GM23338 (cell line): ENCODE measurements at places on chromosomes 11 and 22. TPM values are rescaled to one million over a fixed set of nuclear protein-coding genes. Genes with fewer than 3 reads are reported as not detected.

GRCh38 chr11:11177156-11177808 is 175.8 kb downstream of the CSNK2A3 start:
- DNase-seq, result no peak

DNA sequence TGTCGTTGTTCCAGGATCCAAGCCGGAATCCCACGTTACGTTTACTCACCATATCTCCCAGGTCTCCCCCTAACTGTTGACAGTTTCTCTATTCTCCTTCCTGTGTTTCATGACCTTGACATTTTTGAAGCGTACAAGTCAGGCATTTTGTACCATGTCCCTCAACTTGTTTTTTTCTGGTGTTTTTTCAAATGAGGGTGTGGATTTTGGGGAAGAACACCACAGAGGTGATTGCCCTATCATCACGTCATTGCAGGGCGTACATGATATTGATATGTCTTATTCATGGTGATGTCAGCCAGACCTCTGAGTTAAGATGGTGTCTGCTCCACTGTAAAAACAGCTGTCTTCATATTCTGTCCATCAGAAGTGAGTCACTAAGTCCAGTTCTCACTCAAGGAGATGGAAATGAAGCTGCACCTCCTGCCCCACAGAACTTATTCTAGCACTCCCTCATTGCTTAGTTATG is 28.3 kb upstream of the SOX10 start:
- DNase-seq, result no peak

DNA sequence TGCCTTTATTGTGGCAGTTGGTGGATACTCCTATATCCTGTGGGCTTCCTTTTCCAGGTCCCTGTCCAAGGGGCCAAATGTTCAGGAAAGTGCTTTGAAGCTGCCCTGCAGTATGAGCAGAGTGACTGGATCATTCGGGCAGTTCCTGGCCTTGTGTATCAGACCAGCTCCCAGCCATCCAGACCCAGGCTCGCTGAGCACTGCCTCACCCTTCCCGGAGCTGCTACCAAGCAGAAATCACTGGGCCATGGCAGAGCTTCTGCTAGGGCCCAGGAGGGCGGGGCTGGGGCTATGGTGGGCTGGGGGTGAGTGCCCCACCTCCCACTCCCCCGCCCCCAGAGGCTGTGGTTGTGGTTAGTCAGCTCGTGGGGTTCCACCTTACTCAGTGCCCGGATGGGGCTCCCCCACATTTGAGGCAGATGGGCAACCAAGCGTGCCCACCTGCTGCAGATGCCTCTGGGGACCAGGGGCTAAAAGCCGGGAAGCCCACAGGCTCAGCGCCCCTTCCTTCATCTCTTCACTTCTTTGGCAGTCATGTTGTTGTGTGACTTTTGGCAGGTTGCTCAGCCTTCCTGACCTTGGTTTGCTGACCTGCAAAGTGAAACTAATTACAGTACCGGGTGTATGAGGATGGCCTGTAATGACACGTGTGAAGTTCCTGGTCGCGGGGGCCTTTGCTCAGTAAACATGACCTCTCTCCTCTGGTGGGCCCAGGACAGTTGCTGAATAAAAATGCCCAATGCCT is 2.1 kb upstream of the LRRC32 start:
- DNase-seq, result no peak

DNA sequence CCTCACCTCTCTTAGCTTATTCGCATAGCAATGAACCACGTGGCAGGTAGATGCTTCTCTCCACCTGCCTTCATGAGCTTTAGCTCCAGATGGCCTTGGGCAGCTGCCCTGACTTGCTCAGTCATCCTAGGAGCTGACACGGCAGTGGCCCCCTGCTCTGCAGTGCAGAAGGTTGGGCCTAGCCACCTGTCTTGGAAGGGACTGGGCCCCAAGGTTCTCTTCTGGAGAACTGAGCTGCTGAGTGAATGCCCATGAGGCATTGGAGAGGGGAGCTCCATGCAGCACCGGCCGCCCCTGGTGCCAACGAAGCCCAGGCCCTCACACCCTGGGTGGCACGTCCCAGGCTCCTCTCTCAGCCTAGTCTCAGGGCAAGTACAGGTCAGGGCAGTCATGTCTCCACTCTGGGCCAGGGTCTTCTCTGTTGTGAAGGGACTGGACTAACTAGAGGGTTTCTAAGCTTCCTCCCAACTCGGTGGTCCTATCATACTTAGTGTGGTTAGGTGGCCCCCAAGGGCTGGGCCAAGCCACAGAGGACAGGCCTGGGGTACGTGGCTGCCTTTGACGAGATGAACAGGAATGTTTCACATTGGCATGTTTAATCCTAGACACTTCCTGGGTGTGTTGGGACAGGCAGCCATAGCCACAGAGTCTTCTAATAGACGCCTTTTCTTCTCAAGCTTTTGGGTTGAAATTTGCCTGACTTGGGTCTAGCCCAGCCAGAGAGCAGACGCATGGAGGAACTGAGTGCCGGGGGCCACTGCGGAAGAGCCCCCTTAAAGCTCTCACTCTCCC is 47.9 kb downstream of the ALX4 start:
- no peak for DNase-seq

The C11orf87 gene
- 0.31 and 0.56 TPM in 2 replicates for total RNA-seq

The NRXN2 gene
- total RNA-seq, result 17.0 and 22.1 TPM in 2 replicates

The MS4A6E gene
- not detected in 2 replicates for total RNA-seq

The SLC6A5 gene
- total RNA-seq, result not detected in 2 replicates
